Fibroblast of skin of left quadriceps (primary cell): ENCODE measurements at places on chromosomes 4 and X.

DNA sequence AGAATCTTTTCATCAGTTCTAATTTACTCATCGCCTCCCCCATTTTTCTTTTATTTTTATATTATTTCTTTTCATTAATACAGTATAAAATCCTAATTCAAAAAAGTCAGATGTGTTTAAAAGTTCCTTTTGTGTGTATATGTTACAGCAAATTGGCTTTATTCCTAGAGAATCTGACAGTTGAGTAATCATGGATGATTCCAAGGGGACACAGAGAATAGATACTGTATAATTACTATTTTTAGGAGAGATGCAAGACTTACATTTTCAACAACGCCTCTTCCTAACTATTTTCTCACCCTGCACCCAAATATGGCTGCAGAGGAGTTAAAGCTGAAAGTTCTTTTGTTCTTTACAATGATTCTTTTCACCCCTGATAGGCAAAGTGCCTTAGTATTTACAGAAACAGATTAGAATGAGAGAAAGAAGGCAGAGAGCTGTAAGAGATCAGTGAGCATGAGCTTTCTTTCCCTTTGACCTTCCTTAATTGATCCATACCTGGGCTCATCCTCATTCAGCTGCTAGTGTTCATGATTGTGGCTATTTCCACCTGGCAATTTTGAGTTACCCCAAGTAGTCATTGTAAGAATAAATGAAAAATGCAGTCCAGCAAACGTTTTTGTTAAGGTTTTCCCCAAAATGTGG is 210.8 kb downstream of the SLC4A4 start:
- DNase-seq = no peak

DNA sequence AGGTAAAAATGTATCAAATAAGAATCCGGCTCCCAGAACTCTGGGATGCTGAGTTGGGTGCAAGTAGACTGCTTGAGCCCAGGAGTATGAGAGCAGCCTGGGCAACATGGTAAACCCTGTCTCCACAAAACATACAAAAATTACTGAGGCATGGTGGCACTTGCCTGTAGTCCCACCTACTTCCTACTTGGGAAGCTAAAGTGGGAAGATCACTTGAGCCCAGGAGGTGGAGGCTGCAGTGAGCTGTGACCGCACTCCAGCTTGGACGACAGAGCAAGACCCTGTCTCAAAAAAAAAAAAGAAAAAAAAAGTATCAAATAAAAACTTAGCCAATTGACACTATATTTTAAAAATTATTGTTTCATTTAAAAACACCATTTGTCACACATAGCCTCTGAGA is 84.4 kb downstream of the FBXW7 start:
- DNase-seq = no peak

- DNase-seq = no peak
Observed at GRCh38 chr4:21753084-21753760, 195.3 kb downstream of the KCNIP4 start.

GRCh38 chr4:189530848-189531247 is 409.8 kb upstream of the FRG1 start:
- no peak for DNase-seq

- DNase-seq = no peak
Observed at GRCh38 chrX:149512225-149512885, 7.2 kb upstream of the IDS start.

- DNase-seq = peak; percentile 13
Observed at GRCh38 chr4:90951037-90951436, 823.8 kb downstream of the CCSER1 start.

- no peak for DNase-seq
Observed at GRCh38 chr4:6758728-6759127, 23.8 kb upstream of the KIAA0232 start.

DNA sequence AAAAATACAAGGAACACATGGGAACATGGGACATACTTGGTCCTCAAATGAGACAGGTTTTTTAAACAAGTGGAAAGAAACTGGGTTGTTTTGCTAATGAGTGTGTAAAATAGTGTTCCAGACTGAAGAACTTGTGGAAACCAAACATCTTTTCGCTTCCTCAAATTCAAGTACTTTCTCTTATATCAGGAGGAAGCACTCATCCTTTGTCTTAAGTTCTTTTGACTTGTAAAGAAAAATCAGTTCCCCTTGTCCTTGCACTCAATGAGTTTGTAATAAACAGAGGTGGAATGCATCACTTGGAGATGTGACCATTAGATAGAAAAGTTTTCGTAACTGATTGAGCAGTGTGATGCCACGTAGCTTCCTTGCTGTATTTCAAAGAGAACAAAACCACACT is 101.1 kb downstream of the PHOX2B start:
- no peak for DNase-seq

- no peak for DNase-seq
Observed at GRCh38 chr4:133808151-133808550, 393.4 kb downstream of the PABPC4L start.

DNA sequence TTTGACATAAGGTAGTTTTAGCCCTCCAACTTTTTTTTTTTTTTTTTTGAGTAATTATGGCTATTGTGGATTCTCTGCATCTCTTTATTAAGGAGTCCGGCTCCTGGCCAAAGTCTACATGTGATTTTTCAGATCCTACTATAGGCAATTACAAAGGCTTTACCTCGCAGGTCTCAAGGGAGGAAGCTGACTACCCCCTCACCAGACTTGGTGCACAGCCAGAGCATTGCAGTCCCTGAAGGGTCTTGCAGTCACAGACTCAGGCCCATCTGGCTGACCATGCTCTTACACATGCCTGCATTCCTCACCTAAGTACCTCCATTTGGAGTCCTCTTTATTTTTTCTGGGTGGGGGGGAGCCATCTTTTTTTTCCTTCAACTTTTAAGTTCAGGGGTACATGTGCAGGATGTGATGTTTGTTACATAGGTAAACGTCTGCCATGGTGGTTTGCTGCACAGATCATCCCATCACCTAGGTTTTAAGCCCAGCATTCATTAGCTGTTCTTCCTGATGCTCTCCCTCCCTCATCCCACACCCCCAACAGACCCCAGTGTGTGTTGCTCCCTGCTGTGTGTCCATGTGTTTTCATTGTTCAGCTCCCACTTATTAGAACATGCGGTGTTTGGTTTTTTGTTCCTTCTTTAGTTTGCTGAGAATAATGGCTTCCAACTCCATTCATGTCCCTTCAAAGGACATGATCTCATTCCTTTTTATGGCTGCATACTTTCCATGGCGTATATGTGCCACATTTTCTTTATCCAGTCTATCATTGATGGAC is 88.4 kb upstream of the STIM2 start:
- DNase-seq = no peak

DNA sequence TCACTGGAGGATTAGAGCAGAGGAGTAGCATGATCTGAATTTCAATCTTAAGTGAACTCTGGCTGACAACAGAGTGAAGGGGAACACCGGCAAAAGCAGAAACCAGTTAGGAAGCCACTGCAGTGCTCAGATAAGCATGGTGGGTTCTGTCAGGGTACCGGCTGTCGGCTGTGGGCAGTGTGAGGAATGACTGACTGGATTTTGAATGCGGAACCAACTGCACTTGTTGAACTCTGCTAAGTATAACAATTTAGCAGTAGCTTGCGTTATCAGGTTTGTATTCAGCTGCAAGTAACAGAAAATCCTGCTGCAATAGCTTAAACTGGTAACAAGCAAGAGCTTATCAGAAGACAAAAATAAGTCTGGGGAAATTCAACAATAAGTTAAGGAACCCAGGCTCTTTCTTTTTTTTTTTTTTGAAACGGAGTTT is 5.2 kb downstream of the HTT start:
- no peak for DNase-seq

GRCh38 chrX:96383428-96383827 is 301.2 kb upstream of the DIAPH2 start:
- no peak for DNase-seq

DNA sequence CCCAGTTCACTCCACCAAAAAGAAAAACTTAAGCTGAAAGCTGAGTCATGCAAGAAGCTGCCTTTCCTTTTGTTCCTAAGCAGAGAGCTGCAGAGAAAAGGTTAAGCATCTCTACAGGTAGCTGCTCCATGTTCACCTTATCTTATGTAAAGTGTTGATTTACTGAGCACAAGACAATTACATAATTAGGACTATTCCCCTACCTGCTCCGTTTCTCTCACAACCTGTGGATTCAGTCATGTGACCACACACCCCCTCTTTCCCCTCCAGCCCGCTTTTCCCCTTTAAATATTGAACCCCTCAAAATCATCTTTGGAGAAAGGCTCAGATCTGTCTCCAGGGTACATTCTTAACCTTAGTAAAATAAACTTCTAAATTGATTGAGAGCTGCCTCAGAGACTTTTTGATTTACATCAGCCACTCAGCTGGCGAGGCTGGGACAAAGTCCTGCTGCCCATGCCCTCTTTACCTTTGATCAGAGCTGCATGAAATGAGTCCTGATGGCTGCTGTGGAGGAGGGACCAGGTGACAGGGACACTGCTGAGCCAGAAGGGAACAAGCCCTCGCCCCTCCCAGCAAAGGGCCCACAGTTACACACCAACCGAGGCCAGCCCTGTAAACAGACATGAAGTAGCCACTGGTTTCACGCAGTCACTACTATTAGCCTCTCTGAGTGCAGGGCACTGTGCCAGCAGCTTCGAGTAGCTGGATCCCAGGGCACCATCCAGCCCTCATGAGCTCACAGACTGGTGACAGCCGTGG is 53.9 kb upstream of the C4orf50 start:
- no peak for DNase-seq

DNA sequence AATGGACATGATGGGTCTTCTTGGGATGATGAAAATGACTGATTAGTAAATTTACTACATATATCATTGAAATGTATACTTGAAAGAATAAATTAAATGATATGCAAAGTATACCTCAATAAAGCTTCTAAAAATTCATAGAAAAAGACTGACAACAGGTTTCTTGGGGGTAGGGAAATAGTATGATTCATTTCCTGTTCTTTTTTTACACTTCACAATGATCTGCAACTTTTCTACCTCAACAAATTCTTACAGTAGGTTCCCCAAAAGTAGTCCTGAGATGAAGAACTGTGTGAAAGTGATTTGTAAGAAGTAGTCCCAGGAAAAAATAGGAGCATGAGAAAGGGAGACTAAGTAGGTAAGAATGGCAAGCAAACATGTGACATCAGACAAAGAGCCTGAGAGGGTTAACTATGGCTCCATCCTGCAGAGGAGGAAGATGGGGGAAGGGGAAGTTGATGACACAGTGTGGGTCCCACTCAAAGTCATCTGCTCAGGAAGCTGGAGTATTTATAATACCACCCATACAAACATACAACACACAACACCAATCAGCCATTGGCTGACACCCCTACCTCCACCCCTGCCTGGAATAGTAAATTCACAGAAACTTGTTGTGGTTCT is 73.9 kb downstream of the ARHGAP6 start:
- no peak for DNase-seq

DNA sequence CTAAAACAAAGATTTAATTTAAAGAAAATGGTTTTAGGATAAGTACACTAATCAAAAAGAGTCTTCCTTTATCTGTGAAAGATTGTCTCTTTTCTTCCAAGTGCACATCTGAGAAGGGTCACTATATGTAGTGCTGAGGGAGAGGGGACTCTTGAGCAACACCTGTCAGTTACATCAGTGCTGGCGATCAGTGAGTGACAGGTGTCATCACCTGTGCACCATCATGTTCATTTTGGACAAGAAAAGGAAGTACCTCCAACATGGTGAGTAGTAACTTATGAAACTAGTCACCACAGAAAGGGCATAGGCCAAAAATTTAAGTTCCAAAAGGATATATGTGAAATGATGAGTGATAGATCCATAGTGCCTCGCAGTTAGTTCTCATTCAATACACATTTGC is 55.7 kb downstream of the MCUB start:
- no peak for DNase-seq

DNA sequence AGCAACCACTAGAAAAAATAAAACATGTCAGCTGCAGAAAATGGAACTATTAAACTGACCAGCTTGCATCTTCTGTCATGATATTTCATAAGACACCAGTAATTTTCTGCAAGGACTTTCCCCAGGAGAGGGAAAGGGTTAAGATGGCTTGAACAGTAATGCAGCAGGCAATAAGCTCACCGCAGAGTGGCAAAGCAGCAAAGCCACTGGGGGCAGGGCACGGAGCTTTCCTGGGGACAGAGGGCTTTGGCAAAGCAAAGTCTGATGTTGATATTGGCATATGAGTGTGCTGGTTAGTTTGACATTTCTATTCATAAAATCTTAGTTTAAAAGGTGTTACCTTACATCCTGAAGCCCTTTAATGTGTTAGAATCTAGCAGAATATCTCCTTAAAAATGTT is 55.1 kb upstream of the NAP1L5 start:
- DNase-seq = no peak

DNA sequence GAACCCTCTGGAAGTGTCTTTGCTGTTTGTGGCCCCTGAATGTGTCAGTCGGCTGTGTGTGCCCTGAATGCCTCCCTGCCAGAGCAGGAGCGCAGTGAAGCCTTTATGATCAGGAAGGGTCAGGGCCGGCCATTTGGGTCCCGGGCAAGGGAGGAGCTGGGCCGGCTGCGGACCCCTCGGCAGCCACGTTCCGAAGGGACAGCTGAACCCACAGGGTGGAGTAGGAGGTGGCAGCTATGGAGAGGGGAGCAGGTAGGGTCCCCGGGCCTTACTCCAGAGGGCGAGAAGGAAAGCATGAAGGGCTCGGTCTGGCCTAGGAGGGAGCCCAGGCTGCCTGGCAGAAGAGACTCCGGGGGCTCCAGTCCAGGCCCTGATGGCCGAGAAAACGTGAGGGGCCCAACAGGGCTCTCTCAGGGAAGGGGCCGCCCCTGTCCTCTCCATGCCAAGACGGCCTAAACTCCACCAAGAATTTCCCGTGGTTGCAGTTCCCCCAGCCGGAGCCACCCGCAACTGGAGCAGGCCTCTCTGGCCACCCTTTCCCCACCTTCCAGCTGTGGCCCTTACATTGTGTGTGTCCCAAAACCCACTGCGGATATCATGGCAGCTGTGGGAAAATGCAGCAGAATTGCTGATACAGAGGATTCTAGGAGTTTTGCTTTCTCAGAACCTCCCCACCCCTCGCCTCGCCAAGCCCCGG is 182.2 kb upstream of the STK26 start:
- DNase-seq = no peak

DNA sequence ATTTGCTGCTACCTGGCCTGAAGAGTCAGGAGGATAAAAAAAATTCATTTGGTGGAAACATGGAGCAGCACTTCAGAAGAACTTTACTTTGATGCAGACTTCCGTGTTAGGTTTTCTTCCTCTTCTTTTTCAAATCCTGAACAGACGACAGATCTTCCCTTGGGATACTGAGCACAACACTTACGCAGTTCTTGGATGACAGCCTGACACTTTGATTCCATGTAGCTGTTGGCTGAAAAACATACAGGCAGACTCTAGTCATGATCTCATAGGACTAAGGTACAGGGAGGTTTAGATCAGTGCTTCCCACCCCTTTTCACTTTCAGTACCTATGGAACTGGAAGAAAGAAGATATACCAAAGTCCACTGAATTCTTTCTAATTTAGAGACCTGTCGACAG is 9.2 kb downstream of the CMC4 start:
- no peak for DNase-seq

GRCh38 chrX:55488006-55488592 is 1.5 kb downstream of the USP51 start:
- DNase-seq = no peak
